Stimulated activated CD8-positive, alpha-beta memory T cell treated with anti-CD3 and anti-CD28 coated beads, Interleukin-15, amount 100 ng/mL, for 24 hours (primary cell): ENCODE measurements at places on chromosomes 16 and 17.

GRCh38 chr16:58138852-58139251 is 9.7 kb upstream of the CFAP20 start:
- DNase-seq: no peak

DNA sequence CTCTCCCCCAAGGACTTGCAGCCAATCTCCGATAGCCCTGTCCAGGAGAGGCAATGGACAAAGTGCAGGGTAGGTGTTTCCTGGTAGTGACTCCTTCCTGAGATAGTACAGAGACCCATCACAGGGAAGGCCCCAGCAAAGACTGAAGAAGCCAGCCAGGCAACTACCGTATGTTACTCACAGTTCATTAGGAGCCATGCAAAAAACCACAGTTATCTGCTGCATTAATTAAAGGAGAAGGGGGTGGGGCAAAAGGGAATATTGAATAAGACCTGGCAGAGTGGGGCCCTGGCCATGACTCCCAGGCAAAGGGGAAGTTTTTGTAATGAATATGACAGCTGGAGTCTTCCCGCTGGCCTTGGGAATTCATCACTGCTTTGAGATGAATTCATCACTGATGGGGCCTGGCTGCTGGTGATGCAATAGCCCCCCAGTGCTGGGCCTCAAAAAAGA is 2.5 kb upstream of the SLC13A2 start:
- no peak for DNase-seq

DNA sequence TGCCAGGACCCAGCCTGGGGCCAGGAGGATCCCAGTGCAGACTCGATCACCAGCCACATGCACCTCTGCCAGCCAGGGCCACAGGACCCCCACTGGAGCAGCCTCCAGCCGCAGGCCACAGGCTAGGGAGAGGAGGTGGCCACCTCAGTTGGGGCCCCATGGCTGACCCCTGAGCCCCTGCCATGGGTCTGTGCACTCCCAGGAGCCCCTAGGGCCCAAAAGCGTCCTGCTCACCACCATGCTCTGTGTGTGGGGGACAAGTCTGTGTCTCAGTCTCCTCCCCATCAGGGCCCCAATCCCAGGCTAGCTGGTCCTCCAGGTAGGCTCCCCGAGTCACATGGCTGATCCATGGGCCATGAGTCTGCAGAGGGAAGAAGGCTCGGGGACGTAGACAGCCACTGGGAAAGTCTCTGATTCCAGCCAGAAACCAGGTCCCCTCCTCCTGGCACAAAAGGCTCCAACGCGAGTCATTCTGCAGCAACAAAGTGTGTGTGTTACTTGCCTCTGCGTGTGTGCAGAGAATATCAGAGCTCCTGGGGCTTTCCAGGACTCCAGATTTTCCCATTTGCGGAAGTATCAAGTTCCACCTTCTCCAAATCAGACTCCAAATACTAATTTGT is 6.1 kb upstream of the PRSS8 start:
- DNase-seq: no peak

DNA sequence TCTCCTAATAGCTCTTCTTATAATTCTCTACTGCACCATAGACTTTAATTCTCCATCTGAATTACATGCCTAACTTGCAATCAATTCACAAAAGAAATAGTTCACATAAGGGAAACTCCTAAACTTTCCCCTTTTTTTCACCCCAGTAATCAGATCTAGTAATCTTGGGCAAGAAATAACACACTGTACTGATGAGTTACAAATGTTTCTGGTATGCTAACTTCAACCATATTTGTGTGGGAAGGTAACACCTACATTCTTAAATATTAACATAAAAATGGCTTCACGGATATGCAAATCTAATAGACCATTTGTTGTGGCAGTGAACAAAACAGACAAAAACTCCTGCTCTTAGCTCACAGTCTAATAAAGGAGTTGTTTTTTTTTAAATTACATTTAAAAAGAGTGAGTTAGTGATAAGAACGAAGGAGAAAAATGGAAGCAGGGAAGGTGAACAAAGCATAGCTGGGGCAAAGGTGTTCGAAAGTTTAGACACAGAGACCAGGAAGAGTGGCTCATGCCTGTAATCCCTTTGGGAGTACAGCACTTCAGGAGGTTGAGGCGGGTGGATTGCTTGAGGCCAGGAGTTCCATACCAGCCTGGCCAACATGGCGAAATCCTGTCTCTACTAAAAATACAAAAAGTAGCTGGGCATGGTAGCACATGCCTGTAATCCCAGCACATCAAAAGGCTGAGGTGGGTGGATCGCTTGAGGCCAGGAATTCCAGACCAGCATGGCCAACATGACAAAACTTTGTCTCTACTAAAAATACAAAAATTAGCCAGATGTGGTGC is 34.8 kb downstream of the CMTM3 start:
- no peak for DNase-seq

DNA sequence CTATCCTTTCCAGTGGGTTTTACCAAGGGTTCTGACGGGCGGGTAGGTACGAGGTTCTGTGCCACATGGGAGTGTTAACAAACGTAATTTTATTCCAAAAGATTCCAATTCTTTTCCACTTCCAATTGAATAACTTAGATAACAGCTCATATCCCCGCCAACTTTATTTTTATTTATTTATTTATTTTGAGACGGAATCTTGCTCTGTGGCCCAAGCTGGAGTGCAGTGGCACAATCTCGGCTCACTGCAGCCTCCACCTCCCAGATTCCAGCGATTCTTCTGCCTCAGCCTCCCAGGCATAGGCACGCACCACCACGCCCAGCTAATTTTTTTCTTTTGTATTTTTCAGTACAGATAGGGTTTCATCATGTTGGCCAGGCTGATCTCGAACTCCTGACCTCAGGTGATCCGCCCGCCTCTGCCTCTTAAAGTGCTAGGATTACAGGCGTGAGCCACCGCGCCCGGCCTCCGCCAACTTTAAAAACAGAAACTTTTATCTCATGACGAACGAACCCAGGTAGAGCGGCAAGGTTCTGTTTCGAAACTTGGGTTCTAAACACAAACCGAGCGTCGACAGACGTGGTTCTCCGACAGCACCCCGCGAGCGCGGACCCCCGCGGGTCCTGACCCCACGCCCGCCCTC is 613 bp downstream of the ECI1 start:
- no peak for DNase-seq
